SW480 (cell line): ENCODE measurements at places on chromosomes 6 and 20.
A peak's percentile ranks its signal among the peaks of the same experiment; 100 is the strongest.

DNA sequence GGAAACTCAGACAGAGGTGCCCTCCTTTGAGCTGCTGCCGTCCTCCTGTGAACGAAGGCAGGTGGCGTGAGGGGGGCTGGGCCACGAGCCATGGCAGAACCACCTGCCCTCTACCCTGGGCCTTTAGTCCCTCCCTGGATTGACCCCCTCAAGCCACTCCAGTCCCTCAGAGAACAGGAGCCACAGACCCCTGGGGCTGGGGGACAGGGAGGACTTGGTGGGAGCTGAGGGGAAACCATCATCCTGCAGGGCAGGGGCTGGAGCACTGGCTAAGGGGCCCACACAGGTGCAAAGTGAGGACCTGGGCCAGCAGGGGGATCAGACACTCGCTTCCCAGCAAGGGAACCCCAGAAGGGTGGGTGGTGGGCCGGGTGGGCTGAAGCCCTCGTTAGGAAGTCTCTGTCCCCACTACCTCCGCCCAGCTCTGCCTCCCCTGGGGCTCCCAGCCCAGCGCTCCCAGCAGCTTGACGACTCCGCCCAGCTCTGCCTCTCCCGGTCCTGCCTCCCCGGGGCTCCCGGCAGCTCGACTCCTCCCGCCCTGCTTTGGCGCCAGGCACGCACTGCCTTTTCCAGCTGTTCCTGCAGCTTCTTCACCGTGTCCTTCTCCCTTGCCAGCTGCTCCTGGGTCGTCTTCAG lies 44.4 kb downstream of the DSTN start:
- peak; percentile 41 for DNase-seq

DNA sequence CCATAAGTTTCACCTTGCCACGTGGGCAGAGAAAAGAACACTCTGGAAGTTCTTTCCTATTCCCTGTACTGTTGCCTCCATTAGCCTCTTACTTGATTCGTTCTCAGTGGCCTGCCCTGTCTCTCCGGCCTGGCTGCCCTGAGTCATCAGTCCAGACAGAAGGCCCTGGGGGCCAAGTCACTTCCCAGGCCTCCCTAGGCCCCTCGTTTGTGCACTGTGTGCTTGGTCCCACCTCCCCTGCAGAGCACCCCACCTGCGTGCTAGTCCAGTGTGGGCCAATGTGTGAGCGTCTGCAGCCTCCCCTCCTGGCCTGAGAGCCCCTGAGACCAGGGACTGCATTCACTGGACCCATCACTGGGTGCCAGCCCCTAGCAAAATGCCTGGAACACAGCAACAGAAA lies 191.2 kb upstream of the RREB1 start:
- DNase-seq = no peak

DNA sequence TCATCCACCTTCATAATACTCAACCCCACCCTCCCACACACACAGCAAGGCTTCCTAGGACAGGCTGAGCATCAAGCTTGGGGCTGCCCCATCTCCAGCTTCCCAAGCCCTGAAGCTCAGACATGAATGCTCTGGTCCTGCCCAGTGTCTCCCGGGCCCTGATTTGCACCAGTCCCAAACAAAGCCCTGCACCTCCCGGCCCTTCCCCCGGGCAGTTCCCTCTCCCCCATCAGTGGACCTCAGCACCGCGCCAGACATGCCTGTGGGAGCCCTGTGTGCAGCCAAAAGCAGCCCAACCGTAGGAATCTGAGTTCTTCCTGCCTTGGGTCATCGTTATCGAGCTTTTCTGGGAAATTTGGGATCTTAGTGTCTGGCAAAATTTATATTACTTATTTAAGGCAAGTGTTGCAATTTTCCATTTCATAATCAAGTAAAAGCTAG lies 63.5 kb downstream of the THBS2 start:
- DNase-seq = no peak

GRCh38 chr20:407133-407952 lies 756 bp upstream of the RBCK1 start:
- peak; percentile 90 for DNase-seq

DNA sequence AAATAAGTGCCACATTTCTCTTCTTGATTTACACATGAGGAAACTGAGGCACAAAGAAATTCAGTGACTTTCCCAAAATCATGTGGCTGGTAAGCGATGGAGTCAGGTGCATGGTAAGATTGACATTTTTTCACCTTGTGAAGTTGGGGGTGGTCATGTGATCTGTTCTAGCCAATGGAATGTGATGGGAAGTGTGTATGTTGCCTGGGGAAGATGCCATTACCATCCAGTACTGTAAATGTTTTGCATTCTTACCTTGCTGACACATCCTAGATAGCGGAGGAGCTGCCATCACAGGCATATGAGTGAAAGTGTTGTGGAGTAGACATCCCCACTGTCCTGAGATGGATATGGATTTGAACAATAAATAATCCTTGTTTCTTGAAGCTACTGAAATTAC lies 499.6 kb upstream of the SULF2 start:
- DNase-seq = peak; percentile 84

DNA sequence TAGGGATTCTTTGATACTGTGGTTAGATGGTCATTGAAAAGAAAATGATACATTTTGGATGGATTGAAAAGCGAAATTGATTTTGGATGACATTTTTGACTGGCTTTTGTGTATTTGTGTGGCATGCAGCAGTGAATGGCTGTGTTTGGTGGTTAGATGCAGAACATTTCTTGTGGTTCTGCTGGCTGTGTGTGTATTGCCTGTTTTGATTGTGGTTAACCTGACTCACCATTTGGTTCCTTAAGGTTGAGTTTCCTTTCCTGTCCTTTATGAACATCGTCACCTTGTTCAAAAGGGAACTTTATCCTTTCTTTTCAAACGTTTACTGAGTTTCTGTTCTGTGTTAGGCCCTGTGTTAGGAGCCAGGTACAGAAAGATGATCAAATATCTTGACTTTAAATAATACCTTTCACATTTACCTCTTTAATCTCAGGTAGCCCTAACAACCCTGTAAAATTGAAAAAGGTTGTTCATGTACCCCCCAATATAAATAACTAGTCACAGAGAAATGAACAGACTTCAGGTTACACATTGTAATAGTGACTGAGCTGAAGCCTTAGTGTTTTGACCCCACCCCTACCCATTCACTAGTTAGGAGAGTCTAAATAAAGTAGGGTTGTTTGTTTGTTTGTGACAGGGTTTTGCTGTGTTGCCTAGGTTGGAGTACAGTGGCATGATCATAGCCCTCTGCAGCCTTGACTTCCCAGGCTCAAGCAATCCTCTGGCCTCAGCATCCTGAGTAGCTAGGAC lies 23.8 kb downstream of the ANKS1A start:
- DNase-seq = peak; percentile 59
